ENCODE measurements at places on chromosomes 1 and 21.

- no peak for DNase-seq
These were observed 8.6 kb upstream of the ADGRB2 start for GRCh38 chr1:31772669-31773248.

DNA sequence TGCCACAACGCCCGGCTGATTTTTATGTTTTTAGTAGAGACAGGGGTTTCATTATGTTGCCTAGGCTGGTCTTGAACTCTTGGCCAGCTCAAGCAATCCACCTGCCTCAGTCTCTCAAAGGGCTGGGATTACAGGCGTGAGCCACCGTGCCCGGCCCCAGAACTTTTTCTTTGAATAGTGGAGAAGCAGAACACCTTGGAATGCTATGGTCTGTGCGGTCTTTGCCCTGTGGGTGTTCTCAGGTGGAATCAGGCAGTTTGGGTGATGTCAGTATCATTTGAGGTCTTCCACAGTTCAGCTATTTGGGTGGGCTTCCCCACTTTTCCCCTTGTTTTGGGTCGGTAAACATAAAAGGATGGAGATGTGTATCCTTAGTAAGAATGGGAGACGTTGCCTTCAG, 17.6 kb downstream of the CAMTA1 start:
- no peak for DNase-seq

DNA sequence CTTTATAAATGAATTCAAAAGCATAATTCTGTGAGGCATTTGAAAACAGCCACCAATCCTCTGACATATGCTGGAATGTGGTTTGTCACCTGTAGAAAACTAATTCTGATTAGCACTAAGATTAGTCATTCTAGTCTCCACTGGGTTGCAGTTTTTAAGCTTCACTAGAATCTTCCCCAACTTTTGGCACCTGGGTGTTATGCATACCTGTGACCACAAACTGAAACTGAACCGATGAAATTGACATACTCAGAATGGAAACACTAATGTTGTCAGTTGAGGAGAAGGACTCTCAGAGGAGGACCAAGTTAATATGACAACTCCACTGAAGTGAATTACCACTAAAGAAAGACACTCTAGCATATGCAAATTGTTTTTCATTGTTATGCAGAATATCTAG, 285.8 kb upstream of the NEGR1 start:
- no peak for DNase-seq

DNA sequence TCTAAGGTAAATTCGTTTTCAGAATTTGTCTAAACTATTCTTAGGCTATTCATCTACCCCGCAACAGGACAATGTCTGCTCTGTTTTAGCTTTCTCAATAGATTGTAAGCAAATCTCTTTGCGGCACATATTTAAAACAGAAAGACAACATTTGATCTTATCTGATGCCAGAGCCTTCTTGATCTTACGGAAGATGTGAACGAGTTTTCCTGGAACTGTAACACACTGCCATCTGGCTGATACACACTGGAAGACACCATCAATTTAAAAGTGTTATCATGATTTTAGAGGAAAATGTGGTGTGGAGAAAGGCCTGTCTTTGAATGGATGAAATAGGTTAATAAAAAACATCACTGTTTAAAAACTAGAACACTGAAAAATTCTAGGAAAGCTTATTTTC, 36.1 kb downstream of the COA6 start:
- no peak for DNase-seq

DNA sequence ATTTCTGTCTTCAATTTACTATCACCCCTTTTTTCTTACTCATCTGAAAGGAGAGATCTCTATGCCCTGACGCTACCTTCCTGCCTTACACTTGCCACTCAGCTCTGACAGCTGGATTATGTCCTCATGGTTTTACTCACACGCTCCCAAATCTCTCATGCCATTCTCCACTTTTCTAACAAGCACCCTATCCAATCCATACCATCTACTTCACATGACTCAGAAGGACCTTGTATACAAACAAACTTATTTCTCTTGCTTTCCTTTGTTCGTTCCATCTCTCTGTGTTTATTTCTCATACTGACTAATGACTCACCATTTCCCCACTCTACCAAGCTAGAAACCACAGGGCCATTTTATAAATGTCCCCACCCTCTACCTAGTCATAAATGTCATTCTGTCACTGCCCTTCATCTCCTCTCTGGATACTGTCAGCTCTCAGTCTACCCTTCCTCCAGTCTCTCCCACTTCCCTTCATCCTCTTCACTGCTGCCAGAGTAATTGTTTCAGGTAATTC, 87.3 kb downstream of the USP24 start:
- no peak for DNase-seq

DNA sequence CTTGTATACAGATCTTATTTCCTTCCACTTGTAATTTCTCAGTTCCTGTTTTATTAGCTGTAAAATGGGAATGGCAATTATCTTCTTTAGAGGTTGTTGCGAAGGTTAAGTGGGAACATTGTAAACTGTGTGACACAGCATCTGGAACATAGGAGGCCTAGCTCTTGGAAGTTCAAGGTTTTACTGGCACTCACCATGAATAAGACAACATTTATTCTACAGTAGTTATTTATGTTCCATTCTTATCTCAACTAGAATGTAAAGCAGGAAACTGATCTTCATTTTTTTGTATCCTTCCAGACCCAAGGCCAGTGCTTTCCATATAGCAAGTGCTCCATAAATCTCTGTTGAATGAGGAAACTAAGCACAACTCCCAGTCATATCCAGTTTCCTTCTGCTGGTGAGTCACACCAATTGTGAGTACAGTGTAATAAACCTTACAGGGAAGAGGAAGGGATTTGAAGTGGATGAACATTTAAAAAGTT, 1.4 kb downstream of the BCL10 start:
- no peak for DNase-seq
